ENCODE measurements at places on chromosomes 1 and 21.

DNA sequence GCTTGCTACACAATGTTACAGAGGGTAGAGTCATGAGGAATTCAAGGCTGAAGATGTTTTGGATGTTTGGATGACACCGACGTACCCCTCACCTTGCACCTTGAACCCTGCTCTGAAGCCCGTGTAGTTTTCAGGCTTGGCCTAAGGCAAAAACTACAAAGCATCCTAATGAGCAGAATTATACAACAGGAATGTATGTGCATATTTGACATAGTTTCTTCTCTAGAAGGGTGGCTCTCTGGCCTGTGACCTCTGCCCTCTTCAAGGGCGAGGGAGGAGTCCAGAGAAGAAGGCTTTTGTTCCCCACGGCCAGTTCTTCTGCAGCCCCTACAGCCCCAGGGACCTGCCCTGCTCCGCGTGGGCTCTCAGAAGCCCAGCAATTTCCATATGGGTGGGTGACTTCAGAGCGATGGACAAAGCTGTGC lies 43.3 kb downstream of the L1TD1 start:
- no peak for DNase-seq

- no peak for DNase-seq
Observed at GRCh38 chr21:28256420-28256831, 736.3 kb downstream of the LTN1 start.

GRCh38 chr1:48944811-48945210 lies 168.1 kb upstream of the BEND5 start:
- DNase-seq = no peak

- no peak for DNase-seq
Observed at GRCh38 chr21:42845296-42845965, 33.9 kb downstream of the WDR4 start.

GRCh38 chr1:59871746-59872145 lies 54.8 kb downstream of the CYP2J2 start:
- no peak for DNase-seq

DNA sequence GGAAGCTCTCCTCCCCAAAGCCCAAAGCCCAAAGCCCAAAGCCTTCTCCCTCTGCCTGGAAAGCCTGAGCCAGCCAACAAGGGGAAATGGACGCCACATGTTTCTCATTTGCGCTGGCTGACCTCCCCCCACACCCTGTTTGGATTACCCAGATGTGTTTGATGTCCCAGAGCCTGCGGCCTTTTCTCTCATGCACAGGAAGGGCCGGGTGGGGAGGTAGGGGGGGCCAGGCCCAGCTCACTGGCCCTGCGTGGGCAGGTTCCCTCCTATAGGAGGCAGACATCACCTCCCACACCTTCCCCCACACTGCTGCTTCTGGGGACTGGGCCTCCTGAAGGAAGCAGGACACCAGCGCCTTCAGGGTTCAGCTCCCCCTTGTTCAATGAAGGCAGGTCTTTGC lies 116.3 kb downstream of the NAV1 start:
- DNase-seq = no peak

GRCh38 chr1:191699343-191699742 lies 458.9 kb upstream of the RGS18 start:
- DNase-seq = no peak

DNA sequence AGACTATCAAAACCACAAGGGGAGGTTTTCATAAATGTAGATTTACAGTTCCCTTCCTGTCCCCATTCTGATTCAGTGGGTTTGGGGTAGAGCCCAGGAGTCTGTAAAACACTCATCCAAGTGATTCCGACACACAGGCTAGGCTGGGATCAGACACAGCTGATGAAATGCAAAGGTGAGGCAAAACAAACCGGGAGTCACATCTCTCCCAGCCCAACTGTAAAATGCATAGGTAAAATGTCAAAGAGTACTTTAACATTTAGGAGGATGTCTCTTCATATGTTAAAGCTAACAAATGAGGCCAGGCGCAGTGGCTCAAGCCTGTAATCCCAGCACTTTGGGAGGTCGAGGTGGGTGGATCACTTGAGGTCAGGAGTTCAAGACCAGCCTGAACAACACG lies 45.0 kb downstream of the ZNF281 start:
- no peak for DNase-seq

DNA sequence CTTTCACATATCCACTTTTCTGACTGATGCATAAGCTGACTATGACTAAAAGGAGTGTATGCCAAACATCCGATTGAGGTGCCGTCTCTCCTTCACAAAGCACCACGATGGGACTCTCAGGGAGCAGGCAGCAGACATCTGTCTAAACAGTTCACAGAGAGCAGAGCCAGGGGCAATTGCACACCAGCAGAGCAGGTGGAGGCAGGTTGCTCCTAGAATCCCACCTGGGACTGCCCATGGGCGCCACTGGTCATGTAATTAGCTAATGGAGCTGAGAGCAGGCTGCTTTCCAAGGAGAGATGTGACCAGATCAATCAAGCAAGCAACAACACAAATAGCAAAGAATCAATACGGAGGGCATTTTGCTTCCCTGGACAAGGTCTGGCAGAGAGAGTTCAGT lies 30.5 kb upstream of the COA6 start:
- no peak for DNase-seq

- DNase-seq = no peak
Observed at GRCh38 chr1:165988275-165988674, 160.9 kb downstream of the UCK2 start.

- DNase-seq = no peak
Observed at GRCh38 chr1:54168206-54168965, 15.6 kb upstream of the CDCP2 start.

- DNase-seq = no peak
Observed at GRCh38 chr21:26795866-26796329, 49.3 kb downstream of the ADAMTS1 start.

DNA sequence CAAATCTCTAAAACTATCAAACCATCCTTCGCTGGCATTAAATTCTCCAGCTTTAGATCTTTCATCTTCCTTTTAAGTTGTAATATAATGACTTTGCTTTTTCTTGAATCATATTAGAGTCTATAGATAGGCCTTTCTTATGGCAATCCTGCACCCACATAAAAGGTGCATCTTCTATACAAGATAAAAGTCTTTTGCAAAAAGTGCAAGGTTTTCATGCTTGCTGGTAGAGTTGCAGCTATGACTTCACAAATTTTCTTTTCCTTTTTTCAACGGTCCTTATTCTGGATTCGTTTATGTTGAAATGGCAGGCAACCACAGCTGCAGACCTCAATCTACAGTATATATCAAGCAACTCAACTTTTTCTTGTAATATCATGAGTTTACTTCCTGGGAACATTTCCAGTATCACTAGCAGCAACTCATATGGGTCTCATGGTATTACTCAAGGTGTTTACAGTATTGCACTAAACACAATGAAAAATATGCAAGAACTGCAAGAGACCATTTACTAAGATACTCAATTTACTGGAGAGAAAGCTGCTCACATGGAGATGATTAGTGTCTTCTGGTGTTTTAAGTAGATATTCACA lies 22.1 kb downstream of the OMA1 start:
- no peak for DNase-seq

DNA sequence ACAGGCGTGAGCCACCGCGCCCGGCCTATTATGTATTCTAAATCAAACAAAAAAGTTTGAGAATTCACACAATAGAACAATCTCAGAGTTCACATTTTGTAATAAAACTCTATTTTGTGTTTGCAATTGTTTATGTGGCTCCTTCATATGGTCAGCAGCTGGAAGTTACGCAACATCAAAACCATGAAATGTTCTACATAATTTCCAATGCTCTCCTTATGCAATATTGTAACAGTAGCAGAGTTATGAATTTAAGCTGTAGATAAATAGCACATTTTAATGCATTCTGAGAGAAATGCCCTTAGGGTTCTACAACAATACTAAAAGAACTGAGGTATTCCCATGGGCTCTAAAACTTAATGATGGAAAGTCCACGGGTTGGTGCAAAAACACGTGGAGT lies 62.3 kb upstream of the COL11A1 start:
- DNase-seq = no peak

DNA sequence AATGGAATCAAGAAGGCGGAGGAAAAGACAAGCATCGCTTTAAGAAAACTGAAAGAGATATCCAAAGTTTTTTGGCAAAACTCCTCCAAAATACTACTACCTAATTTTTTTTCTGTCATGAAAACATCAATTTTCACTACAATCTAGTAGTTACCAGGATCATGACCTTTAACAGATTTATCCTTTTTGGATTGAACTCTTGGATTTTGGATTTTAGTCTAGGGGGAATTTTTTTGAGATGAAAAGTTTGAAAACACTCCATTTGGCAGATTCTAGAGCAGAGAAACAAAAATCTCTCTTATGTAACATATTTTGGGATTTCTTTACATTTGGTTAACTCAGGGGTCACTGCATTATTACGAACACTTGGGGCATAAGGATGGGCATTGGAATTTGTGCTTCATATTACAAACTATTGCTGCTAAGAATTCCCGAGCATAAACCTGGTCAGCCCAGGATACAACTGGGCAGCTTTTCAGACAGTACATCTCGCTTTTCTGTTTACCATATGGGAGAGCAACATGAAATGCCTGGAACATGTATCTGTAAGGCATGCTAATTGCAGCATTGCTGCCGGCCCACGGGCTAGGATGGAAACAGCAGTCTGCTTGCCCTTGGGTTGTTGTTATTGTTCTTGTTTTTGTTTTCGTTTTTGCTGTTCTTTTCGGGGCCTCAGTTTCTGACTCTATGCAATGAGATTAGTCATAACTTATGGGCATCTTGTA lies 264.3 kb downstream of the RHOU start:
- no peak for DNase-seq

DNA sequence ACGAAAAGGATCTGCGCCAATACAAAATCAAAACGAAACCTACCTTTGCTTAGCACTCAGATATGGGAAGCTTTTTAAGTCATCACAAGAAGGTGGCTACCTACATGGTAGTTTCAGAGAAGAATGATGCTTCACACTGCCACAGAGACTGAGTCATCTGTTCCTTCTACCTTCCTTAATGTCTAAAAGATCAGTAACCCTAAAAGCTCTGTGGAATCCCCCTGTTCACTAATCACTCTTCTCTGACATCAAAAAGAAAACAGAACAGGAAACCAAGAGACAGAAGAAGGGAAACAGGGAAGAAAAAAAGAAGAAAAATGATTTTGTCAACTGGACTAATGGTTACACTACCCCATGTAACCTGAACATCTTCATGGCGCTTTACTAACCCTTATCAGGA lies 177.2 kb downstream of the SMYD3 start:
- no peak for DNase-seq

DNA sequence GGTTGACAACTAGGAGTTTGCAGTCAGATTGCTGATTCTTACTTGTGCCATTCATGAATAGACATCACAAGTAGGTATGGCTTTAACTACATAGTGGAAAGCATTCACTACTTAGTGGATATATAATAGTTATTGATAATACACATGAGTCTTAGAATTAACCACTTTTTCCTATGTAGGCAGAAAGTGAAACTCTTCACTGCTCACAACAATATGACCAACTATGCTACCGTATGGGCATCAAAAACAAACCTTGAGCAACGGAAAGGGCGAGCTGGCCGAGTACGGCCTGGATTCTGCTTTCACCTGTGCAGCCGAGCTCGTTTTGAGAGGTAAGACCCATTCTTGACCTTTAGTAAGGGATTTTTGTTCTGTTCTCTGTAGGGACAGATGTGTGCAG lies 38.7 kb downstream of the DHX9 start:
- no peak for DNase-seq

DNA sequence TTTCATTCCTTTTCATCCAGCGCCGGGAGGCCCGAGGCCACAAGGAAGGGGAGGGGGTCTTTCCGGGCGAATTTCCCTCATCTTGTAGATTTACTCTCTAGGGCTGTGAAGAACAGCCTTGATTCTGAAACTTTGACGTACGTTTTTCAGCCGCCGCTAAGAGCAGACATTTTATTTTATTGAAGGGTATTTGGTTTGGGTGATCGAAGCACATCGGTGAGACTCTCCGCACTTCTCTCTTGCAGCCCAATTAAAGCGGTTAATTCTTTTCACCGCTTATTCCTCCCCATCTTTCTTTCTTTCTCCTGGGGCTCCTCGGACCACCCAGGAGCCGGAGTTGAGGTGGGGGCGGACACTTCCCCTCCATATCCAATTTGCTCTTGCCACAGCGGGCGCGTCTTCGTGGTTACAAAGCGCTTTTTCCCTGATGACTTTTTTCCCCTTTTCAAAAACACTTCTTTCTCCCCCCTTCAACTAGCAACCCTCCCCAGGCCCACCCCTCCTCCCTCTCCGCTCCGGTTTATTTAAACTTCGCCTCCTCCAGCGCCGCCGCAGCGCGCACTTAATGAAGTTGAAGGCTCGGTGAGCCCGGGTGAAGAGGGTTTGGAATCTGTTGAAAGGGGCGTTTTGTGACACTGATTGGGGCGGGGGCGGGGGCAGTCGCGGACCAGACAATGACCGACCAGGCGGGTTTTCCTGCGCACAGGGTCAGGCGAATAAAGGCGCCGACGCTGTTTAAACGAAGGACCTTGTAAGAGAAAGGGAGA lies 5.9 kb downstream of the FOXD2 start:
- DNase-seq = no peak

DNA sequence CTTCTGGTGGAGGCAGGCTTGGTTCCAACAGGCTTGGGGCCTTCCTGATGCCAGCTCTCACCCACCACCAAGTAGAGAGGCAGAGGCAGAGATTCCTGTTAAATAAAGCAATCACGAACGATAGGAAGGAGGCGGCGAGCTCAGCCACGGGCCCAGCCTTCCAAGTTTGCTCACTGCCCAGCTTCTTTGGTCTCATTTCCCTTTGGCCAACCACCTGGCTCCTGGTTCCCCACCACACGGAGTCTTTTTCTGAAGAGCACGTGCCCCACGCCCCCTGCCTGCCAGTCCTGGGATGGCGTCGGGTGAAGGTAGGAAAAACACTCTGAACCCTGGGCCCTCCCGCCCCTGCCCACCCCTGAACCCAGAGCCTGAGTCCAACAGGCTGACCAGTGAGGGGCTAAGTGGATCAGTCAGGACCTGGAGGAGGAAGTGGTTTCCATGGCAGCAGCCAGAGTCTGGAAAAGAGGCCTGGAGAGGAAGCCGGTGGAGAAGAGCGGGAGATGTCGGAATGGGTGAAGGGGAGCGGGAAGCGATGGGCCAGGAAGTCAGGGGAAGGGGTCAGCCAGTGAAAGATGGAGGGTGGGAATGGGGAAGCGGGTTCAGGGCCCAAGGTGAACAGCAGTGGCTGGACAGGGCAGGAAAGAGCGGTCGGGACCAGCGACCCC lies 158.2 kb upstream of the KLHDC7A start:
- DNase-seq = no peak

DNA sequence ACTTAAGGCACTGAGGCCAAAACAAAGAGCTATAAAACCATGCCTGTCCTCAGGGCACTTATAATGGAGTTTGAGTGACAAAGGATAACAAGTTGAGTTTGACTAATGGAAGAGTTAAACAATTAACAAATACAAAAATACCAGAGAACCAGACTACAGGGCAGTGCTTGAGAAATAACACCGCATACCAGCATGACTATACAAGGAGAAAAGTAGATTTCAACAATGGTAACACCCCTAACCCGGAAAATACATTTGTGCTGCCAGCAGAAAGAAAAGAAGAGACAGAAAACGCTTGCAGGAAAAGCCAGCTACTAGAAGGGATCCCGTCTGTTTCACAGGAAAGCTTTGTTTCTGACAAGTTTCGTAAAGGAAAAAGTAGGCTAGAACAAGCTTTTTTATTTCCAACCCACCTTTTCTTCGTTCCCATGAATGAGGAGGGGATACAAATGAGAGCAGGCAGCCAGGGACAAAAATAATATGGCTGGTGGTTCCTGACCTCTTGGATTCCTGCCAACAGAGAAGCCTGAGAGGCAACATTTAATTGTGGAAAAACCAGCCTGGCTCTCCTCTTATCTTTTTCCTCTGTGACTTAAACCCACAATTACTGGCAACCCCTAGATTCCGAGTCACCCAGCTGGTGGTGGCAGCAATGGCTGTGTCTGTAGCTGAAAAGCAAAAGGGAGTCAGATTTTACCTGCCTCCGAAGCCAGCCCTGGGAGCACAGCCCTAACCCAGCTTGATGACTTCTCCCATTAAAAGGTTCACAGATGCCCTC lies 56.5 kb downstream of the WLS start:
- no peak for DNase-seq
